HAP-1 (cell line): ENCODE measurements at places on chromosomes 7 and 10.
A peak's percentile ranks its signal among the peaks of the same experiment; 100 is the strongest.

GRCh38 chr7:134552105-134552504 lies 3.2 kb downstream of the AKR1B15 start:
- DNase-seq: no peak

GRCh38 chr10:131656431-131656841 lies 244.4 kb upstream of the PPP2R2D start:
- no peak for DNase-seq

DNA sequence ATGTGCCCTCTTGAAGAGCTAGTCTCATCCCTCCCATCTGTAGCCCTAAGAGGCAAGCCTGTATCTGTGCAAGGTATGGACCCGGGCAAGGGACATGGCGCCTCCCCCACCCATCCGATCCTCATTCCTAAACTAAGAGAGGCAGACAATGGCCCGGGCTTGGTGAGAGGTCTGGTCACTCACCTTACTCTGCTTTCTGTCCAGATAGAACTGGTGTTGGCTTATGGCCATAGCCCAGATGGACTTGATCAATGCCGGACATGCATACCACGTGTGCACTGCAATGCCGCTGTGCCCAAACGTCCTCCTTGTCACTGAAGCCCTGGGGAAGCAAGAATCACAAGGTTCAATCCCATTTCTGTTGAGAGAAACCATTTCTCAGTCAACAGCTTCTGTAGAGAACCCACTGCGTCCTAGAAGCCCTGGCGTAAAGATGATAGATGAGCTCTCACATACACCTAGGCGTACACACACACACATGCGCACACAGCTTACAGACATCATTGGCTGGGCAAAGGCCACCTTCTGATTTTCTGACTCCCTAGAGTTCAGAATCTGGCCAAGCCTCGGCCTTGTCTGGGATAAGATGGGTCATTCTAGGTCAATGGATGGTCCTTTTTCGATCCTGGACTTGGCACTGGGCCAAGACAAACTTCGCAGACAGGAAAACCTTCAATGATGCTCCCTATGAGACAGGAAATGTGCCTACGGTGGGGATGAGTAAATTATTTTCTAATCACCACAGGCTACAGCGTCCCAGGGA lies 114.6 kb downstream of the PRPF18 start:
- no peak for DNase-seq

GRCh38 chr7:110105307-110105706 lies 985.6 kb upstream of the LRRN3 start:
- peak; percentile 22 for DNase-seq

- DNase-seq: peak; percentile 99
Observed at GRCh38 chr7:100874577-100875355, at the start of gene SRRT. SRRT (plus strand) TSS chr7:100875103; CDS start chr7:100875591, 488 bp downstream.

DNA sequence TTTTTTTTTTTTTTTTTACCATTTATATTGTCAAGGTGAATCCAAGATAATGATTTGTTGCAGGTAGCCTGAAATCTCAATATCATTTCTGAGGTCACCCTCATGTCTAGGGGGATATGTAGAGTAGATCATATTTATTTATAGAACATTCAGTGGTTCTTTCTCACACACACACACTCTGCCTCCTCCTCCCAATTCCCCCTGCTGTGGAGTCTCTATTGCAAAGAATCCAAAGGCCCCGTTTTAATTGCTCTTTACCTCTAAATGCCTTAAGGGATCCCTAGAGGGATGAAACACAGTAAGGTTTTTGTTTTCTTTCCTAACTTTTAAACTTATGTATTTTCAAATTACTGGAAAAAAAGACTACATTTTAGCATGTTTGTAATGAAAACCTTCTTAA lies 170.0 kb downstream of the PRKG1 start:
- DNase-seq: no peak

DNA sequence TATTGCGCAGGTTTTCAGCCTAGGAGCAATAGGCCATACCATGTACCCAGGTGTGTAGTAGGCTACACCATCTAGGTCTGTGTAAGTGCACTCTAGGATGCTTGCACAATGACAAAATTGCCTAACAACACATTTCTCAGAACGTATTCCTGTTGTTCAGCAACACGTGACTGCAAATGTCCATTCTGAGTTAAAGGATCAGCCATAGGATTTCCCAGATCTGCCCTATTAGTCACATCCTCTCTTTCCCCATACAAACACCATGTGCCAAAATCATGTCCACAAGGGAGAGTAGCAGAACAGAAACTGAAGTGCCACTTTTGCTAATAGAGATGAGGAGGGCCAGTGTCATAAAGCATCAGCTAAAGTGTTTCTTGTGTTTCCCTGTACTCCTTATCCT lies 42.6 kb upstream of the AMPH start:
- no peak for DNase-seq

- DNase-seq: no peak
Observed at GRCh38 chr7:343227-343822, 53.4 kb downstream of the FOXL3 start.

- DNase-seq: no peak
Observed at GRCh38 chr10:11004144-11005077, 13.3 kb upstream of the CELF2 start.

DNA sequence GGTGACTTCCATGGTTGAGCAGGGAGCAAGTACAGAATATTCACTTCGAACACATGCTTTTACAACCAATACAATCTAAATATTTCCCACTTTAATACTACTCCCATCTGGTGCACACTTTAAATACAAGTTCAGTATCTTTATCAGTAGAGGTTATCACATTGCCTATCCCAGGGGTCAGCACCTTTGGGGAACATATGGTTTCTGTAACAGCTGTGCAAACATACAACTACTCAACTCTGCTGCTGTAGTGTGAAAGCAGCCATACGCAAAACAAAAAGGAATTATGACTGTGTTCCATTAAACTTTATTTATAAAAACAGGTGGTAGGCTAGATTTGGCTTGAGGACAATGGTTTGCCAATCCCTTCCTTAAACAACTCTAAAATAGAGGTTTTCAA lies 157.5 kb downstream of the XPNPEP1 start:
- no peak for DNase-seq

DNA sequence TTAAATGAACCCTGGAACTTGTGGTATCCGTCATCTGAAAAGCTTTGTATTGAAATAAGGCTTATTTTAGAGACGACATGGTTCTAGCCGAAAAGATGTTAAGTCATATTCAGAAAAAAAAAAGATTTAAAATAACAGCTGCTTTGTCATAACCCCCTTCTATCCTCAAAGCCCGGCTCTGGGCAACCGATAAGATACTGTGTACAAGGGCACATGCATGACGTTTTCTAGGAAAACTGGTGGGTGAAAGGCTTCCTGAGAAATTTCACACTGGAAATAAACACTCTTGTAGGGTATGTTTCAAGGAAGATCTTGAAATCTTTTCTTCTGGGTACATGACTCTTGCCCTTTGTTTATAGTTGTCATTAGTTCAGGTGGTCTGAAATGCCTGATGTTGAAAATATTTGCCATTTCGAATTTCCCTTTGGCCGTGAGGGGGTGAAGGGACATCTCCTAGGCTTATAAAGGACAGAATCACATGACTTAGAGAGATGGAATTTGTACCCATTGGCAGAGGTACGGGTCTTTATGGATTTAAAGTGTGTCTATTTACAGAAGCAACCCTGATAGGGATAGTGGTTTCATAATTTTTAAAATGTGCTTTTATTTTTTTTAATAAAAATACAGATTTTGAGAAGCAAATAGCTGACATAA lies 232.5 kb downstream of the PTEN start:
- DNase-seq: no peak

- no peak for DNase-seq
Observed at GRCh38 chr7:84913731-84914130, 273.1 kb downstream of the SEMA3D start.

GRCh38 chr10:104246976-104247375 lies 7.7 kb upstream of the GSTO1 start:
- DNase-seq: no peak

DNA sequence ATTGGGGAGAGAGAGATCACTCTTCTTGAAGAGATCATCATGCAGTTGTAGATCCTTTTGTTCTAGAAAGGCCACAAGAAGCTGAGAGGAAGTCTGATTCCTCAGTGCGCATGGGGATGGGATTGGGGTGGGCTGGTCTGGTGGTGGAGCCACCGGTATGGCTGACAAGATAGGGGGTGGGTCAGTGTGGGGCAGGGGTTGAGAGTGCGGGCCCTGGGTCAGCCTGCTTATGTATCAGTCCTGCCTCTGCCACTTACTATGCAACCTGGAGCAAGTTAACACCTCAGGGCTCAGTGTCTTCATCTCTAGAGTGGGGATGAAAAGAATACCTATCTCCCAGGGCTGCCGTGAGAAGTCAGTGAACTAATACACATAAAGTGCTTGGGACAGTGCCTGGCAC lies 8.0 kb downstream of the SMARCD3 start:
- DNase-seq: no peak

GRCh38 chr10:78756604-78757343 lies 312.0 kb upstream of the ZMIZ1 start:
- DNase-seq: no peak

DNA sequence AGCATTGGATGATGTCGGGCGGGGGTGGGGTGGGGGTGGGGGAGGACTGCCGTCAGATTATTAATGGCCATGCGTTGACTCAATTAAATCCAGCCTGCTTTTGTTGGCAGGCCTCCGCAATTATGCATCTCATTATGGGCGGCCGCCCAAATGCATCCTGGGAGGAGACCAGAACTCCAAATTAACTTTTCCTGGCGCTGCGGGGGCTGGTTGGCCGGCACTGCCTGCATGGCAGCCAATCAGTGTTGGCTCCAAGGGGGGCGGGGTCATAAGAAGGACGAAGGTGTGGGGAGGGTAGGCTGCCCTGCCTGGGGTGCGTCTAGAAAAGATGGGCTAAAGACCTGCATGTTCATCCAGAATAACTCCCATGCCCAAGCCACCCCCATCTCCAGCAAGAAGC lies 83.9 kb upstream of the PAX2 start:
- no peak for DNase-seq

GRCh38 chr10:85318809-85319807 lies 990.7 kb downstream of the CCSER2 start:
- no peak for DNase-seq

GRCh38 chr7:114073701-114074100 lies 154.9 kb upstream of the PPP1R3A start:
- DNase-seq: no peak

DNA sequence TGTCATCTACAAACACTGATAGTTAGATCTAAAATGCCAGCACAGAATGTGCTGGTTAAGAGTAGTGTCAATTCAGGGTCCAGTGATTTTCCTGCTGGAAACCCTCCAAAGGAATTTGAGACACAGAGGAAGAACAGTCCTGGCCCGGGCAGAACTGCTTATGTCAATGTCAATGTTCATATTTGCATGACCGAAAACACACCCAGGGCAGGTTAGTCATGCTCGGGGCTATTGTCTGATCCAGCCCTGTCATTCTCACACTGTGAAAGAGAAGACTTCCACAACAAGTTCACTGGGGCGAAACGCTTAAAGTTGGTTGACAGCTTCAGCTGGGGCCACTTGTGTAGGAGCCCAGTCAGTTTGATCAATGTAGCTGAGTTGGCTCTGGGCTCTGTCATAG lies 139.3 kb downstream of the C1GALT1 start:
- no peak for DNase-seq

- no peak for DNase-seq
Observed at GRCh38 chr7:135161669-135162068, 8.8 kb downstream of the CYREN start.

- DNase-seq: no peak
Observed at GRCh38 chr7:134865001-134865845, 85.8 kb downstream of the CALD1 start.

DNA sequence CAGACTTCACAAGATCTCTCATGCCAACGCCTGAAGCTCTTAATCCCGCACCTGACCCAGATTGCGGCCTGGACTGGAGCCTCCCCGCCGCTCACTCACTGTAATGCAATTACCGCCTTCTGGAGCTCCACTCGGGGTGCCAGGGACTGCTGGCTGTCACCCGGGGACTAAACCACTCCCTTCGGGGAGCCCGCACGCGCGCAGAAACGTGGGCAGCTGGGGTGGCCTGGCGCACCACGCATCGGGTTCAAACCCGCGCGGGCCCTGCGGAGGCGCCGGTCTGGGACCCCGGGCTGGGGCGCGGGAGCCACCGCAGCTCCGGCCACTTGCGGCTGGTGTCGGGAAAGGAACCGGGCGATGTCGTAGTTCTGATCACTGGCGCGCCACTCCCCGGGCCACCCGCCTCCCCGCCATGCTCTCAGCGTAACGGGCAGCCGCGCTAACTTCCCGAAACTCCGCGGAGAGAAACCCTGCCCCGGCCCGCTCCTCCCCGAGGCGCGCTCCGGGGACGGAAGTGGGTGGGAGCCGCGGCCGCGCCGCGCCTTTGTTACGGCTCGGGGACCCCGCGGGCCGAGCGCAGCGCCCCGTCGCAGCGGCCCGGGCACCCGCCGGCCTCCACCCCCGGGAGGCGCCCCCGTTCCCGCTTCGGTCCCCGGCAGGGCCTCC lies 100.3 kb upstream of the SVIL start:
- DNase-seq: peak; percentile 51

DNA sequence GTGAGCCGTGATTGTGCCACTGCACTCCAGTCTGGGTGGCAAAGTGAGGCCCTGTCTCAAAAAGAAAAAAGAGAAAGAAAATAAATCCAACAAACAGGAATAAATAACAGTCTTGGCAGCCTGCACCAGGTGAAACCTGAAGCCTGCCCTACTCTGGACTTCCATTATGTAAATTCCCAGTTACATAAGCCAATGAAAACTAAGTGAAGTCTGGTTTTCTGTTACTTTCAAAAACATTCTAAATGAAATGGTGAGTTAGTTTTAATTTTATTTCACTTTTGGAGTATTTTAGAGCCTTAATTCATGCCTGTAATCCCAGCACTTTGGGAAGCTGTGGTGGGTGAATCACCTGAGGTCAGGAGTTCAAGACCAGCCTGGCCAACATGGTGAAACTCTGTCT lies 22.5 kb upstream of the HIBADH start:
- no peak for DNase-seq

- DNase-seq: no peak
Observed at GRCh38 chr10:18713077-18713476, 53.8 kb downstream of the ARL5B start.

GRCh38 chr7:23462846-23463245 lies 7.4 kb downstream of the IGF2BP3 start:
- DNase-seq: no peak

DNA sequence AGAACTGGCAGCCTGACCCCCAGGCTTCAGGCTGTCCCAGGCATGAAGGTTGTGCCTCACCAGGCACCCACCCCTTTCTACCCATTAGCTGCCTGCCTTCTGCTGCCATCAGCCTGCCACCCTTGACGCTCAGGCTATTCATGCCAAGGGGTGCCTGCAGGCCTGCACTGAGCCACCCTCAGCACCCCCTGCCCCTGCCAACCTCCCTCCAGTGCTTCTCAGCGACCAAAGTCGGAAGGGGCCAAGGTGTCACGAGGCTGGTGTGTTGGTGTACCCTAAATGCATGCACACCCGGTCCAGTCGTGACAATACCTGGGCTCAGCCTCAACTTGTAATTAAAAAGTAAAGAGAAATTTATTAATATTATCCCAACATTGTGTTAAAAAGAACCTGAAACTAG lies 422.7 kb downstream of the ARL4A start:
- no peak for DNase-seq

- DNase-seq: peak; percentile 65
Observed at GRCh38 chr7:2719007-2719406, 31.0 kb downstream of the AMZ1 start.
